GM12864 (cell line): ENCODE measurements at places on chromosomes 12 and 14.

- DNase-seq, result no peak
Measured at GRCh38 chr12:76460807-76461206, 98.8 kb downstream of the OSBPL8 start.

- no peak for DNase-seq
Measured at GRCh38 chr12:53236443-53237111, 4.6 kb upstream of the RARG start.

- peak; percentile 40 for DNase-seq
Measured at GRCh38 chr12:1531654-1532374, 62.6 kb downstream of the FBXL14 start.

- no peak for DNase-seq
Measured at GRCh38 chr12:93502802-93503623, 35.7 kb downstream of the MRPL42 start.

- no peak for DNase-seq
Measured at GRCh38 chr12:109517619-109518018, 40.2 kb downstream of the UBE3B start.

DNA sequence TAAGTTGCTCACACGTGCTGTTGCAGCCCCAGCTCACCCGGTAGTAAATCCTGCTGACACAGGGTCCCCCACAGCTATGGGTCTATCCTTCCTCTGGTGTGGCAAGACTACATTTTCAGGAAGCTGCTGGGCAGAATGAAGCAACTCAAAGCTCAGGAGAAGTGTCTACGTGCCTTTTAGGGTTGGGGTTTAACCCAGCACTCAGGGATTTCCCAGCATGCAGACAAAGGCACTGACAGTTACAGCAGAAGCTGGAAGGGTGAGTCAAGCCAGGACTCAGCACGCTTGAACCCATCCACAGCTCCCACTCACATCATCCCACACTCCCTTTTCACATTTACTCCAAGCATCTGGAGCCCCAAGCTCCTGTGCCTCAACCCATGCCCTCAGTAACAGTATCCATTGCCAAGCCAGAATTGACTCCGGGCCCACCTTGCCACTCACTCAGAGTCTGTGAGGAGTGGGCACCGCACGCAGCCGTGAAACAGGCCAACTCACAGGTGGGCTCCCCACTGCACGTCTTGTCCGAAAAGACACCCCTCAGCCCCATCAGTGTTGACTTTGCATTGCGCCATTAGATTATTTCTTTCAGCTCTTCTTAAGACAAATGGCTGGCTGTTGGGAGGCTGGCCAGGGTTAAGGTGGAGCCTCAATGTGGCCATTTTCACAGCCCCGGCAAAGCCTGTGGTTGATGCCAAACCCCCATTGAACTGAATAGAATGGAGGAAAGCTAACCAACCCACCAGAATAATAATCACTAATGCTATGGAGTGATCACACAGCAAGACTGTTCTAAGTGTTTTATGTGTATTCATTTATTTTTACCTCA is 59.6 kb downstream of the ZFP36L1 start:
- DNase-seq, result no peak

DNA sequence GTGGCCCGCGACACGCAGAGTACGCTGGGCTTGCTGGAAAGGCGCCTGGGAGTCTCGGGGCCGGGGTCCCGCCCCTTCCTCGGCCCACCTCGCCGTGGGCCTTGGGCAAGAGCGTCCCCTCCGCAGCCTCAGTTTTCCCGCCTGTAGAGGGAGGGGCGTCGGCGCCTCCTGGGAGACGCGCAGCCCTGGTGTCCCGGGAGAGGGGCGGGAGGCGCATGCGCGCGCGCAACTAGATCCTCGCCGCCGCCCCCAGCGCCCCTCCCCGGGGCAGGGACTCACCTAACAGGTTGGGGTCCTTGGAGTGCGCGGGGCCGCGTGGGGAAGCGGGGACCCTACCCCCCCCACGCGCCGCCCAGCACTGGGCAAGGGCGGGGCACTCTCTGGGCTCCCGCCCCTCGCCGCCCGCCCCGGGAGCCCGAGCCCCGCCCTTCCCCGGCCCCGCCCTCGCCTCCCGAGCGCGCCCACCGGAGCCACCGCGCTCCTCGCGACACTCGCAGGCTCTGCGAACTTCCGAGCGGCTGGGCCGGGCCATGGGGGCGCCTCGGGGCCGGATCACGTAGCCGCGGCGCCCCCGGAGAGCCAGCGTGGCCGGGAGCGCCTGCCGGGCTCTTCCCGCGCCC is at the start of gene KIF26A:
Gene KIF26A (plus strand): TSS at position 490 of the 620 bp plus-strand sequence. CDS start 136 bp downstream, outside the sequence.
- DNase-seq, result no peak

DNA sequence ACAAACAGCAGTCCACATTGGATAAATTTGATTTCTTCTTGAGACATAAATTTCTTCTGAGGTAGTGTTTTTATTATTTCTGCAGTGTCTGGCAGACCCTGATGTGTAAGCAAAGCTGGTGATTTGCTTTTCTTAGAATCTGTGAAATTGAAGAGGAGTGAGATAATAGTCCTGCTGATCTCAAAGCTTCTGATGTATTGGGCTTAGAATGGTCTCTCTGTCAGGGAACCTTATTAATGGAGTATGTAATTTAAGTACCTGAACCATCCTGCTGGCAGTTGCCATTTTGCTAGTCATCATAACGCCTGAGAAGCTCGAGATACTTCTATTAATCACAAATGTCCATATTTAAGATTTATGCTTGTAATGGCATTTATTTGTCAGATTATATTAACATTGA is 464.5 kb upstream of the PRICKLE1 start:
- DNase-seq, result no peak

DNA sequence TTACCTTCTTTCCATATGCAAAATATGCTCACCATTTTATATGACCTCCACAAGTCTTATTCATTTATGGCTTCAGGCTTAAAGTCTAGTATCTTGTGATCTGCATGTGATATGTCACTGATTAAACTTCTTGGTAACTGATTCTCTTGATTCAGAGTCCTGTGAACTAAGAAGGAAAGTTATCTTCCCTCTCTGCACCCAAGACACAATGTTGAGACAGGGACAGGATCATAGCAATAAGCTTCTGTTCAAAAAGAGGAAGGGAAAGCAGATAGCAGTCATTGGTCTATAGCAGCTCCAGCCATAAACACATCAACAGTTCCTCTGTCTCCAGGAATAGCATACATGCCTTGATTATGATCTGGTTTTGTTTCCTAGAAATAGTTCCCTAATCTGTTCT is 103.1 kb downstream of the UNC79 start:
- no peak for DNase-seq

DNA sequence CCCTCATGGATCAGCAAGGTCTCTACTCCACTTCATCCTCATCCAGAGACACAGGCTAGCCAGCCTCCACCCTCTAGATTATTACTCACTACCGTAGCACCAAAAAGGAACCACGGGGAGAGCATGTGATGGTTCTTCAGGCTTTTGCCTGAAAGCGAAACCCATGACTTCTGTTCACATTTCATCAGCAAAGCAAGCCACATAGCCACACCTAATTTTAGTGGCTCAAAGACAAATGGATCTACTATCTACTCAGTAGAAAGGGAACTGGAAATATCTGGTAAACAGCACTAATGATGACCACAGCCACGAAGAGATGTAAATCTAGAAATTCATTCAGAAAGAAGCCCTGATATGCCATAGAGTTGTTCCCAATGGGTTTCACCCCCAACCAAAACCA is 51.4 kb downstream of the VCPKMT start:
- peak; percentile 97 for DNase-seq
